ENCODE measurements at places on chromosomes 5 and 9. TPM values are rescaled to one million over a fixed set of nuclear protein-coding genes. Genes with fewer than 3 reads are reported as not detected.

Gene CMYA5
- total RNA-seq: 0.52 TPM

Gene FOXD4L5
- 0.13 TPM for total RNA-seq

Gene CYSRT1
- not detected for total RNA-seq

Gene MYO10
- 194 TPM for total RNA-seq

Gene TNFSF15
- total RNA-seq: not detected

Gene GALNT12
- total RNA-seq: 0.54 TPM

Gene OCLN
- 14.1 TPM for total RNA-seq

Data from A673 (cell line).